ENCODE measurements at places on chromosomes 2 and 18.

- no peak for DNase-seq
Measured at GRCh38 chr2:139230881-139231280, 450.7 kb upstream of the NXPH2 start.

- DNase-seq: no peak
Measured at GRCh38 chr18:34550902-34551301, 159.2 kb upstream of the DTNA start.

- no peak for DNase-seq
Measured at GRCh38 chr2:228023619-228024018, 152.2 kb downstream of the DAW1 start.

GRCh38 chr2:67927501-67927900, 135.3 kb downstream of the C1D start:
- DNase-seq: no peak

DNA sequence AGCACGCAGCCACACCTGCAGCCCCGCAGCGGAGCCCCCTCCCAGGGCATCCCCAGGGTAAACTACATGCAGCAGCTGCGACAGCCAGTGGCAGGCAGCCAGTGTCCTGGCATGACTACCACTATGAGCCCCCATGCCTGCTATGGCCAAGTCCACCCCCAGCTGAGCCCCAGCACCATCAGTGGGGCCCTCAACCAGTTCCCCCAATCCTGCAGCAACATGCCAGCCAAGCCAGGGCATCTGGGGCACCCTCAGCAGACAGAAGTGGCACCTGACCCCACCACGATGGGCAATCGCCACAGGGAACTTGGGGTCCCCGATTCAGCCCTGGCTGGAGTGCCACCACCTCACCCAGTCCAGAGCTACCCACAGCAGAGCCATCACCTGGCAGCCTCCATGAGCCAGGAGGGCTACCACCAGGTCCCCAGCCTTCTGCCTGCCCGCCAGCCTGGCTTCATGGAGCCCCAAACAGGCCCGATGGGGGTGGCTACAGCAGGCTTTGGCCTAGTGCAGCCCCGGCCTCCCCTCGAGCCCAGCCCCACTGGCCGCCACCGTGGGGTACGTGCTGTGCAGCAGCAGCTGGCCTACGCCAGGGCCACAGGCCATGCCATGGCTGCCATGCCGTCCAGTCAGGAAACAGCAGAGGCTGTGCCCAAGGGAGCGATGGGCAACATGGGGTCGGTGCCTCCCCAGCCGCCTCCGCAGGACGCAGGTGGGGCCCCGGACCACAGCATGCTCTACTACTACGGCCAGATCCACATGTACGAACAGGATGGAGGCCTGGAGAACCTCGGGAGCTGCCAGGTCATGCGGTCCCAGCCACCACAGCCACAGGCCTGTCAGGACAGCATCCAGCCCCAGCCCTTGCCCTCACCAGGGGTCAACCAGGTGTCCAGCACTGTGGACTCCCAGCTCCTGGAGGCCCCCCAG, 254.1 kb downstream of the GLI2 start:
- DNase-seq: no peak

- no peak for DNase-seq
Measured at GRCh38 chr2:37569986-37570679, 101.3 kb downstream of the CDC42EP3 start.

- DNase-seq: no peak
Measured at GRCh38 chr2:86360776-86361175, 23.4 kb upstream of the REEP1 start.

GRCh38 chr2:237601453-237602116, 11.1 kb upstream of the RAB17 start:
- DNase-seq: no peak

DNA sequence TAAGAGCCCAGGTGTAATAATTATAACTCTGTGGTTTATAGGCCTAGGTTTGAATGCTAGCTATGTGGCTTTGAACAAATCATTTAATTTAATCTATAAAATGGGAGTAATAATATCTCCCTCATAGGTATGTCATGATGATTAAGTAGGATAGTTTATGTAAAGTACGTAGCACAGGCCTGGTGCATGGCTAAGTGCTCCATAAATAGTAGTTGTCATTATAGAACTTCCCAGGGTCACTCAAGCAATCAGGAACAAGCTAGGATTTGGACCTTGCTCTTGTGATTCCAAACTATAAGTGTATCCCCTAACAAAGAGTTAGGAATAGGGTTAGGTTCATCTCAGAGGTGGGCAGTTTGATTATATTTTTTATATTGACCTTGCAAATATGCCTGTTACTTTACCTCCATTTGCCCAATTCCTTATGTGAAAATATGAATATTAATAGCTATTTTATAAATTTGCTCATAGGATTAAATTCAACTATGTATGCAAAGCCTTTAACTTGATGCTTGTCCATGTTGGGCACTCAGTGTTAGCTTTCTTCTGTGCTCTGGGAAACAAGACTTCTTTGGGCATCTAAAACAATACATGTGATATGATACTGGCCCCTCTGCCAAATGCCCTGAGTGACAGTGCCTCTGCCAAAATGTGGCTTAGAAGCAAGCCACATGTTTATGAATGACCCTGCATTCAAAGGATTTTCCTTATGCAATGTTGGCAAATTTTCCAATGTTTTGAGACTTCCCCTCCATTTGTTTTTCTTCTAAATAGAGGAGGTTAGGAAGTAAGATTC, 353.6 kb downstream of the KIAA1328 start:
- no peak for DNase-seq

DNA sequence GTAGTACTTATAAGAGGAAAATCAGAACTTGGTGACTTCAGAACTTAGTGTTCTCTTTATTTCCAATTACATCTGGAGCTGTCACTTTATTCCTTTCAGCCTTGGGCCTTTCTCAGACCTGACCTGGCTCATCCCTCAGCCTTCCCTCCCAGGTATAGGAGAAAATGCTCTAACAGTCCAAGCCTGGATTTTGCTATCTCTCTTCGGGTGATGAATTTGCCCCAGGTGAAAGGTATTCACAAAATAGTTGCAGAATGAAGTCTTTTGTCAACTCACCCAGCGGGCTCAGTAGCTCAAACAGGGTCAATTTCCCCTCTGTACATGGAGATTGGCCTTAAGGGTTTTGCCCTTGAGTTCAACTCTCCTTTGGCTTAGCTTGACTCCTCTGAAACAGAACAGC, 12.0 kb downstream of the NRP2 start:
- DNase-seq: no peak

GRCh38 chr2:54149638-54150441, 34.4 kb downstream of the ACYP2 start:
- DNase-seq: no peak

GRCh38 chr2:200338692-200339091, 32.2 kb downstream of the SPATS2L start:
- no peak for DNase-seq

DNA sequence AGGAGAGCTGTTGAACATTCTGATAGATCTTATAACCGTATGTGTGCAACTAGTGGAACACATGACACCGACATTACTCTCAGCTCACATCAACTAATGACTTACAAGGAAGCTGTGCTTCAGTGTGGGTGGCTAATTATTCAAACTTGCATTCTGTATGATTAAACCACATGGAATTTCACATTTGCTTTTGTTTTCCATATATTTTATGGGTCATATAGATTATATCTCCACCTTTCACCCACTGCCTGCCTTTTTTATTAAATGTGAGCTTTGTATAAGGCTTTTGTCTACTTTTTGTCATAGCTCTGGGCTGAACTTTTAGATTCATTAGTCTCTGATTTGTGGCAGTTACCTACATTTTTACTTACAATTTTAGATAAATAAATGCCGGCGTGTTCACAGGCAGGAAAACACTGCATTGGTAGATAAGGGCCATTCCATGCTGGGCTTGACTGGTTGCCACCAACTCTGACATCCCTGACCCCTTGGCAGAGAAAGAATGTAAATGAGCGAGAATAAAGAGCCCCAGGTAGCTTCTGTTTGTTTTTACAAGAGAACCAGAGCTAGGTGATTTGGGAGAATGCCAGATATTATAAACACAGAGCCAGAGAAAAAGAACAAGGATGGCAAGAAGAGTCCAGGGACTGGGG, 35.7 kb downstream of the LYPD6 start:
- DNase-seq: no peak

GRCh38 chr2:233252227-233252626, 754 bp downstream of the ATG16L1 start:
- DNase-seq: no peak

GRCh38 chr2:223269386-223269785, 217.4 kb downstream of the KCNE4 start:
- DNase-seq: no peak

DNA sequence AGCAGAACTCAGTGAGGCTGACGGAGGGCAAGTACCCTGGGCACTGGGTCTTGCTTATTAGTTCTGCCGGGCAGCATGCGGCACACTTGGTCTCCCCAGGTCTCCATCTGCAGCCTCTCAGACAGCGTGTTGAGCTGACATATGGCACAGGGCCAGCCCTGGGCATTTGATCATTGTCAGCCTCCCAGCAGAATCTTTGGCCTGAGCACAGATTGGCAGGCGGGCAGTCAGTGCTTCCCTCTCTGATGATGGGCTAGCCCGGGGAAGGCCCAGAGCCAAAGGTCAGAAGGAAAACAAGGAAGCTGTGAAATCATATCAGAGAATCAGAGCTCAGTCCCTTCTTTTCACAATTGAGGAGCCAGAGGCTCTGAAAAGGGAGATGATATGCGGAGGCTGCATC, 150.1 kb upstream of the LRRTM1 start:
- no peak for DNase-seq

- no peak for DNase-seq
Measured at GRCh38 chr2:230749111-230749510, 36.5 kb downstream of the CAB39 start.

DNA sequence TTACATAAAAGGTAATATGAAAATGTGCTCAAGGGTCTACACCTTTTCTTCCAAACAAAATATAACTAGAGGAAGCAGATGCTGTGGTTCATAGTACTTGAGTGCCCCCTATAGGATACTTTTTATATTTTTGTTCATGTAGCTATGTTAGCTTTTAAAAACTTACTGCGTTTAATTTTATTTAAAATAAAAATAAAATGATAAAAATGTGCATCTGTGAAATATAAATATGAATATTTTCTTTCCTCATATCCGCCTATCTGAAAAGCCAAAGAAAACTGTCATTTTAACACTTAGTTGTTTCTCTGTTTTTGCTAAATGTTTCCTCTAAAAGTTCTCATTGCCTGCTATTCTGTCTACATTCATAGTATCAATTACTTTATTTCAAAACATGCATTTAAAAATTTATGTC, 9.6 kb upstream of the LRP1B start:
- peak; percentile 5 for DNase-seq

DNA sequence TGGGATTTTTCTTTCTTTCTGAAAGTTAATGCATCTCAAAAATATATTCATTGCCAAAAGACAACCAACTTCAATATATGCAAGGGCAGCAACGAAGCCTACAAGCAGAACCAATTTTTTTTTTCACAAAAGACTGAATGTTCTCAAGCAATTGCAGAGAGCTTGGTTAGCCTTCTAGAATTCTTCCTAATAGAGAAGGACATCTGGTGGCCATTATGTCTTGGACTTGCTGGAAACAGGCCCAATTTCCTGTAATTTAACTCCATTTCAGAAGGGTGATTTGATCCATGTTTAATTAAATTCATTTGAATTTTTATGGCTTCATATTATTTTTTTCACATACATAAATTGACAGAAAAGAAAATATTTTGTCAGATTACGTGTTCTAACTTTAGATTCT, 208.0 kb downstream of the TPGS2 start:
- DNase-seq: no peak

DNA sequence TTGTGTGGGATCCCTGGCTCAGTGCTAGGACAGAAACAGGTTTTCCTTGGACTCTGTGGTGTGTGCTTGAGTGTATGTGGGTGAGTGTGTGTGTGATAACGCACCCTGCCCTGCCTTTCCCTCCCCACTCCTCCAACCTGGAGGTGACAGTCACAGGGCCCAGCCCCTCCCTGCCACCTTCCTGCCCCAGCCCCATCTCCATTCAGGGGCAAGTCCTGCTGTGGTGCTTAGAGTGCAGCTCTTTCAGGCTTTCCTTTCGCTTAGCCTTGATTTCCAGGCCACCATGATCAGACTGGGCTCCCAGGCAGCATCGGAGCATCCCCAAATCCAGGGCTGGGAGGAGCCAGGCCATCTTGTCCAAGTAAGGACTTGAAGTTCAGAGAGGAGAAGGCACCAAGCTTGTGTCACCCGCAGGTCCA, 185.2 kb downstream of the ZFP36L2 start:
- DNase-seq: no peak

GRCh38 chr2:54557601-54558187, 101.6 kb downstream of the SPTBN1 start:
- no peak for DNase-seq

- DNase-seq: no peak
Measured at GRCh38 chr2:75561566-75562512, 1.1 kb upstream of the EVA1A start.

DNA sequence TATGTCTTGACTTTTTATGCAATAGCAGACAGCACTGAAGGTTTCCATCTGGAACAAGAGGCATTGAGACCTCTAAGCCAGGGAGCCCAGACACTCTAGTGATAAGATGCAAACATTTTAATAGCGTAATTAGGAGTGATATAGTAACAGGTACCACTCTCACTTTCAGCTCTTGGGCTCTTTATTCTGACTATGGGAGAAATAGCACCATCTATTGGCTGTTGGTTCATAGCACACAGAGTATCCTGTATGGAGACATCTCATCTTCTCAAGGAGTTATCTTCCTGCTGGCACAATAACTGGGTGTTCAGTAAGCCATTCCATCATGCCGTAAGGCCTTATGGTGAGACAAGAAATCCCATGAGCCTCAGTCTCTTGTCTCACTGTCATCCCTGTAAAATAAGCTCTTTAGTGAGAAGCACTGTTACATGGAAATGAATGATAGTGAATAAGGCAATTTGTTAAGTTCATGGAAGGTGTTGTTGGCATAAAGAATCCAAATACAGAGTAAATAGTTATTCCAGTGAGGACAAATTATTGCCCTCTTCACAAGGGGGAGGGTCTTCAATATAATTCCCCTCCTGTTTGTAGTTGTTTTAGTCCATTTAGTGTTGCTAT, 48.3 kb downstream of the THUMPD2 start:
- no peak for DNase-seq

DNA sequence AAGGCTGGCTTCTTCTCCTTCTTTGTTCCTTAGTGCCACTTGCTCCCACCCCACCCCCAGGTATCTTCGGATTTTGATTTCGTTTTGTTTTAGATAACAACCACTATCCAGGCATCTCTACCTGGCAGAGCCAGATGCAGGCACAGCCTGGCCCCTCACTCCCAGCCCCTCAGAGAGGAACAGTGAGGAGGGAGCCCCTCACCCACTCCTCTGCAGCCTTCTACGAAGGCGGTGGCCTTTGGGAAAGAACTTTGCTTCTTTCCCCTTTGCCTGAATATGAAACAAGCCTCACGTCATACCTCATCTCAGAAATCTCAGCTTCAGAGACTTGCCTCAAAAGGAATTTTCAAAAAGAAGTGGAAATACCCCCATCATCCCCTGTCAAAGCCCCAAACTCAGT, 6.3 kb upstream of the CYP26B1 start:
- no peak for DNase-seq

- DNase-seq: no peak
Measured at GRCh38 chr2:95343429-95344214, 46.5 kb downstream of the KCNIP3 start.
